ENCODE measurements at places on chromosomes 12 and 14.

GRCh38 chr14:98766818-98767217 lies 505.2 kb downstream of the BCL11B start:
- DNase-seq: no peak

DNA sequence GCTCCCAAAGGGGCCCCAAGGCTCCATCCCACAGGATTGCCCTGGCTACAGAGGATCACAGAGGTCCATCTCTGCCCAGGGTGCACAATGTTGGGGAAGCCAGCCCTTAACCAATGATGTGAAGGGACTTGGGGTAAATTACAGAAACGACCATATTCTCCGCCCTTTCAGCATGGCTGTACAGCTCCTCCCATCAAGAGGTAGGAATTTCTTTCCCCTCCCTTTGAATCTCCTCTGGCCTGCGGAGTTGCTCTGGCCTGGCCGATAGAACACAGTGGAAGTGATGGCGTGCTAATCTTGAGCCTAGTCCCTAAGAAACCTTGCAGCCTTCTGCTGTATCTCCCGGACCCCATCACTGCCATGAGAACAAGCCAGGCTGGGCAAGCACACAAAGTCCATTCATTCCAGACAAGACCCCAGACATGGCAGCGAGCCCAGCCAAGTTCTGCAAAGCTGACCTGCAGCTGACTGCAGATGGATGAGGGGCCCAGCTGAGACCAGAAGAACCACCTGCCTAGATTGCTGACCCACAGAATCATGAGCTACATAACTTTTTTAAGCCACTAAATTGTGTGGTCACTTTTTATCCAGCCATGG lies 6.9 kb upstream of the IFI27 start:
- DNase-seq: no peak

DNA sequence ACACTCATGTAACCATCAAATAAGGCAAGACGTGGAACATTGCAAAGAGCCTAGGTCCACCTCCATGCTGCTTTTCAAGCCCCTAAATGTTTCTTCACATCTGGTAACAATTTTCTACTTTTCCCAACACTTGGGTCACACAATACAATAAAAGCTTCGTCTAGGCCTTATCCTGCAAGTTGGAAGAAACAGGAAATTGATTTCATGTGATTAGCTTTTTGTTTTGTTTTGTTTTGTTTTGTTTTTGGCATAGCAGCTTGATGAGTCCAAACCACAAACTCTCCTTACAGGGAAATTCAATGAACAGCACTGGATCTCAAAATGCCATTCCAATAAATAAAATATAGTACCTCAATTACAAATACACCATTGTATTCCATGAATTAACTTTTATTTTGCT lies 19.3 kb downstream of the TAS2R50 start:
- no peak for DNase-seq

- no peak for DNase-seq
Measured at GRCh38 chr12:464484-465267, 4.9 kb downstream of the B4GALNT3 start.

DNA sequence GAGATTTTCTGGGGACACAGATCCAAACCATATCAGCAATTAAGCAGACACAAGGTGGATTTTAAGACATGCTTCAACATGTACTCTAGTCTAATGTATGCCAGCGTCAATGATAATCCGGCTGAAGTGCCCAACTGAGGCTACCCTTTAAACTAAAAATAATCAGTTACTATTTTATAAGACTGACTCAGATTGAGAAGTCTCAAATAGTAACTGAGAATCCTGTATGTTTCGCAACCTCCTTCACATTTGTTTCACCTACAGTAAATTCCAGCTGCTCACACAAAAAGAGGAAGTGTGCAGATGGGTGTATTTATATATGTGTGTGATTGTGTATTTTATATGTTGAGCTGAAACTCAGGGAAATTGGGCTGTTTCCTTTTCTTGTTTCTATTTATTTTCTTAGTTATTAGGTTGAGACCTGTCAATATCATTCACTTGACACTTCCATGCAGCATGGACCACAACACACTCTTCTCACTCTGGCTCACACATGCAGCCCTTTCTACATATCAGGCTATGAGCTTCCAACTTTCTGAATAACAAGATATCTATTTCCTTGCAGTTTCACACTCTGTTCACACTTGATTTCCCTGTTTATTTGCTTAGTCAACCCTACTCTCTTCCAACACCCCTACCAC lies 1224.9 kb upstream of the TMEM132C start:
- DNase-seq: no peak

DNA sequence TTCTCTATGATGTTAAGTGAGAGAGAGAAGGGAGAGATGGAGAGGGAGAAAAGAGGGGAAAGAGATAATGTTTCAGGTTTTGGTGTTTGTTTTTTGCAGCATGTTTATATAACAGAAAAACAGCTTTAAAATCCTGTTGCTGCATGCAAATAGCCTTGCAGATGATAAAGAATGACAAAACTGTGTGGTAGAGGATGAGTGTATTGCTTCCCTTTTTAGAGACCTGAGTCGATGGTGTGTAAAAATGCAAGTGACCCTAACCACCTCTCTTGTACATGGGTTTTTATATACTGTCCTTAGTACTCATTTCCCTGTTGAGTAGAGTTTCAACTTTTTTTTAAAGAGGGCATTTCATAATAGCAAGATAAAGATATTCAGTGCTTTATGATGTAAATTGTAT lies 249.1 kb downstream of the AKAP6 start:
- DNase-seq: no peak

DNA sequence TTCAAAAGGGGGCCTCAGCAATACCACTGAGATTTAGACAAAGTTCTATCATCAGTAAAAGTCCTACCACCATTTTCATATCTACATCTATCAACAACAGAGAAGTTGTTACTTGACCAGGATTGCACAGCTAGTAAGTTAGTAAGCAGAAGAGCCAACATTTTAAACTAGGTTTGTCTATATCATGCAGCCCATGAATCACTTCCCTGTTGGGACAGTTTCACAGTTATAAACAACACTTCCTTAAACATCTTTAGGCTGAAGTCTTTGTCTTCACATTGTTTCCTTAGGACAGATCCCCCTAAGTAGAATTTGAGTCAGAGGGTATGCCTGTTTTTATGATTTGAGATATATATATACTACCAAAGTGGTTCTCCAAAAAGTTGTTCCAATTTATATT lies 68.5 kb downstream of the DAO start:
- no peak for DNase-seq

DNA sequence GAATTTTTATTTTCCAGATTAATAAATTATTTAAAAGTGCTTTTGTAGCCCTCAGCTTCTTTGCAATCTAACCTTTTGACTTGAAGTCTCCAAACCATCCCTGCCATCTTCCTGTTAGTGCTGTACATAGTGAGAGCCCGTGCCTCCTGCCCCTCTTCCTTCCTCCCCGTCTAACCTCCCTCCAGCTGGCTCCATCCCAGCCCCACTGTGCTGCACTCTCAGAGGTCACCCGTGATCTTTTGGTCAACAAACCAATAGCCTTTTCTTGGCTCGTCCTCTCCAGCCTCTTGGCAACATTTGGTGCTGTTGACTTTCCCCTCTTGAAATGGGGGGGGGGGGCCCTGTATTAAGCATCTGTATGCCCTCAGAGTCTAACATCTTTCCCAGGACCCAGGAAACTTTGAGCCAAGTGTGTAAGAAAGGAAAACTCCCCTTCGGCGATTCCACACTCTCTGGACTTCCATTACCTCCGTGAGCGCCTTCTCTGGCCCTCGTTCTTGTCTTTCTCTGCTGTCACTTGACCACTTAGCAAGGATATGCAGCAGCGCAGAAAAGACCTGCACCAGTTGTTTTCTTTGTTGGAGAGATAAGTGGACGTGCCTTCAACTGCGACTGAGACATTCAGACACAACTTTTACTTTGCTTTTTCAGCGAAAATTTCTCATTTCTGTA lies 44.1 kb downstream of the FBXW8 start:
- no peak for DNase-seq

DNA sequence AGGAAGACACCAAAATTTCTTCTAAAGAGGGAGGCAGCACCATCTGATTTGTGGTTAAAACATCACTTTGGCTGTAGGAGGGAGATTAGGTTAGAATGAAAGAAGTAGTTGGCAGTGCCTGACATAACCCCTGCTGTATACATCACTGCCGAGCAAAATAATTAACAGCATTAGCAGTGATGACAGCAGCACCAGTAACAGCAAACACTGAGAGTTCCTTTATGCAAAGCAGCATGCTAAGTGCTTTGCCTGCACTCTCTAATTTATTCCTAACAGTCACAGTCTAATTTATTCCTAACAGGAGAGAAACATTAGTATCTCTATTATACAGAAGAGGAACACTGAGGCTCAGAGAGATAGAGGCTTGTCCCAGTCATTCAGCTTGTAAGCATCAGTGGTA lies 1469.7 kb downstream of the AACS start:
- no peak for DNase-seq

GRCh38 chr14:53778263-53778662 lies 178.4 kb downstream of the BMP4 start:
- no peak for DNase-seq

- DNase-seq: peak; percentile 57
Measured at GRCh38 chr12:94649349-94650142, 811 bp downstream of the TMCC3 start.

DNA sequence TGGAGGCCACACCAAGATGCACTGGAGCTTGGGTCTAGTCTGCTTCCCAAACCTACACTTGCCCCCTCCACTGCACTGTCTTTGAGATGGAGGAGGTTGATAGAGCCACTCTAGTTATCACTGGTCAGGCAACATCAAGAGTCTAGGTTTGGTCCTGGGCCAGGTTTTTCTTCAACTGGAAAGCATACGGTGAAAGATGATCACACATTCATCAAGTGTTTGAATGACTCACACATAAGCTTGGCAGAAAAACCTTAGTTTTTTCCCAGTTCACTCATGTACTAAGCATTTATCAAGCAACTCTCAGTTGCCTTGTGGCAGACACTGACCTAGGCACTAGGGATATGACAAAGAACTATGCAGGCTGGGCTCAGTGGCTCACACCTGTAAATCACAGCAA lies 84.5 kb downstream of the PLEKHG3 start:
- DNase-seq: no peak

- no peak for DNase-seq
Measured at GRCh38 chr14:58979325-58979724, 209.1 kb upstream of the DAAM1 start.

- no peak for DNase-seq
Measured at GRCh38 chr14:37369425-37369824, 171.7 kb downstream of the MIPOL1 start.

GRCh38 chr12:52522346-52523011 lies 2.3 kb upstream of the KRT5 start:
- DNase-seq: no peak

DNA sequence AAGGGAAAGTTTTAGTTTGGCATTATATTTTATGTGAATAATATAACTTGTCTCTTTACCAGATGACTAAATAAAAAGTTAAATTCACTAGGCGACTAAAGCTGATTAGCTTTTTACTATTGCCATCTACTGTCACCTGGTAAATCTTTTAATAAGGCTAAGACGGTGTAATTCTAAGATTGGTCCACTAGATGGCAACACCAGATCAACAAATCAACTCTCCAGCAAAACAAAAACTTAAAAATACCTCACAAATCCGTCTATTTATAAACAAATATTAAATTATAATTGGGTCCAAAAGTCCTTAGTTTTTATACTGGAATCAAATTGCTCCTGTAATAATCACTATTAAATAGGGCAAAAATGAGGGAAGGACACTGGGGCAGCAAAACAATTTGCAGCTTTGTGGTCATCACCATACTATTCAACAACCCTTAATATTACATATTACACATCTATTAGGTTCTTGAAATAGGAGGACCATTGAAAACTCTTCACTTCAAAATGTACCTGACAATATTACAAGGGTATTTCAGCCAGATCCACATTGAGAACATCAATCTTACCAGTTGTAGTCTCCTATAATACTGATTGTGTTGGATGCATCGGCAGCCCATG lies 47.9 kb downstream of the GALC start:
- DNase-seq: no peak
